ENCODE measurements at places on chromosomes 5 and 9.

- no peak for DNase-seq
Measured at GRCh38 chr5:159333545-159333925, 3.2 kb upstream of the IL12B start.

GRCh38 chr9:37005517-37006140 lies 28.4 kb downstream of the PAX5 start:
- no peak for DNase-seq

- DNase-seq: no peak
Measured at GRCh38 chr5:168362097-168362885, 70.8 kb downstream of the WWC1 start.

DNA sequence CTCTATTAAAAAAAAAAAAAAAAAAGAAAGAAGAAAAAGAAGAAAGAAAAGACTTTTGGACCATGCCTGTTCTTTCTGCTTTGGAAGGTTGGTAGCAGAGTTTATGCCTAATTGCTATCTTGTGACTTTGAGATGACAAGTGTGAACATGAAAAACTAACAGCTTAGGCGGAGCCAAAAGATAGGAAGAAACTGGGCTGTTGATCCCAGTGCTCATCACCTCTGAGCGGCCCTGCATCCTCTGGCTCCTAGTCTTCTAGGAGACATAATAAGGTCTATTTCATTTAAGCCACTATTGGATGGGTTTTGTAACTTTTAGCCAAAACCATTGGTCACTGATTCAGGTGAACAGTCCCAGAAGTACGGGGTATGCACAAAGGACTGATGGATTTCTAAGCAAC lies 34.4 kb upstream of the ATP6V1G1 start:
- DNase-seq: no peak

GRCh38 chr9:135186248-135187164 lies 99.0 kb downstream of the OLFM1 start:
- no peak for DNase-seq

GRCh38 chr9:134492281-134492691 lies 149.3 kb upstream of the COL5A1 start:
- DNase-seq: no peak
